ENCODE measurements at places on chromosomes 4 and X.

DNA sequence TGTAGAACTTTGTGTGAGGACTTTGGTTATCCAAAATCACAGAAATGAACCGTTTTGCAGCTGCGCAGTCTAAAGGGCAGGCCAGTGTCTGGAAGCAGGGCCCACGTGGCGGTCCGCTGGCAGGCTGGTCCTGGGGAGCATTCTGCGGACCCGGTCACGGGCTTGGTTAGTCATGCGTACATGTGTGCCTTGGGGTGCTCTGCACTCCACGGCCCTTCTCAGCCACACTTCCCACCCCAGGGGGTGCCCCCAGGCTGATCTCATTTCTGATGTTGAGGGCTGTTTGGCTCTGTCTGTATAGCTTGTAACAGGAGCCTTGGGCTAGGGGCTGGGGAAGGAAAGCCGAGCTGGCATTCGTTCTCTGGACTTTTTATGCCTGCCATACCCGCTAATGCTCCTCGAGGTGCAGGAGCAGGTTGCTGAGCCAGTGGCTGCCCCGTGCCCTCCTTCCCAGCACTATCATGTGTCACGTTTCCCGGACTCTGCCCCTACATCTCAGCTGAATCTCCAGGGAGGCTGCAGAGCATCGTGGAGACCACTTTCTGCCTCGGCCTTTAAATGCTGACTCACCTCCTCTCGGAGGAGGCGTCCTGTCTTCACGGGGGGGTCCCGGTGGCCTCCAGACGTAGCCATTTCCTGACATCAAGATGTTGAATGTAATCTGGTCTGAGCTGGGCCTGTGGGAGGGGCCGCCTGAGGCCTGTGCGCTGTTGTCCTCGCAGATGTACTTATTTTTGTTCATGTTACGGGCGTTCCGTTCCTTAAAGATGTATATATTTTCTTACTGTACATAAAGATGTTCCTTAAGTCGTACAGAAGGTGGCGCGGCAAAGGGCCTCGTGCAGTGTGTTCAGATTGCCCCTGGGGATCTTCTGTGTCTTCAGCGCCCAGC is 11.4 kb upstream of the TADA2B start:
- no peak for DNase-seq

GRCh38 chrX:124501586-124501985 is 155.2 kb downstream of the SH2D1A start:
- DNase-seq = no peak

DNA sequence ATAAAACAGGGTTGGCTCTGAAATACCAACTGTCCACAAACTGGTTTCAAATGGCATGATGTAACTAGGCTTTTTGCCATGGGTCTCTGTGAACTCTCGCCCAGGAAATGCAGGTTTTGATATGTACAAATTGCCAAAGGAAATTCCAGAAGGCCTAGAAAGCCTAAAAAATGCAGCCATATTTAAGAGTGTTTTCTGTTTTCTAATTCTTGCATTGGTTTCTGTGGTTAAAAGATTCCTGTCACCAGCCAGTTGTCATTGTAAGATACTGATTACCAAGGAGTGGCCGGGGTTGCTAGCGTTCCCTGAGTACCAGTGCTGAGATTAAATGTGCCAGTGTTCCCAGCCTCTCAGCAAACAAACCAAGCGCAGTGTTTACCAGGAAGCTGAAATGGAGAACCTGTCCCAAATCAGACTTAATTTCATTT is 53.9 kb upstream of the SORBS2 start:
- no peak for DNase-seq

GRCh38 chrX:17046478-17047097 is 100.1 kb downstream of the REPS2 start:
- no peak for DNase-seq

DNA sequence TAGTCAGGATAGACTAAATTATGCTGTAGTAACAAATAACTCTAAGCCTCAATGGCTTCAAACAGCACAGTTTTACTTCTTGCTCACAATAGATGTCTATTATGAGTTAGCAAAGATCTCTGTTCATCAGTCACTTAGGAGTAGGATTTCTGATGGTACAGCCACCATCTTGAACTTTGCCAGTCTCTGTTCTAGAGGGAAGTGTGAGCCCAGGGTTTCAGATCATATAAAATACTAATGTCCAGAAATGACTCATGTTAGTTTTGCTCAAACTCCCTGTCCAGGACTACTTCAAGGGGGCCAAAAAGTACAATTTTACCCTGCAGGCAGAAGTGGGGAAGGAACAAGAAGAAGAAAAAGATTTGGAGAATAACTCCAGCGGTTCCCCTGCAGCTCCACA is 77.1 kb upstream of the LSM6 start:
- DNase-seq = no peak

- DNase-seq = no peak
These were observed 2054.9 kb downstream of the PCDH7 start for GRCh38 chr4:32775049-32775448.

DNA sequence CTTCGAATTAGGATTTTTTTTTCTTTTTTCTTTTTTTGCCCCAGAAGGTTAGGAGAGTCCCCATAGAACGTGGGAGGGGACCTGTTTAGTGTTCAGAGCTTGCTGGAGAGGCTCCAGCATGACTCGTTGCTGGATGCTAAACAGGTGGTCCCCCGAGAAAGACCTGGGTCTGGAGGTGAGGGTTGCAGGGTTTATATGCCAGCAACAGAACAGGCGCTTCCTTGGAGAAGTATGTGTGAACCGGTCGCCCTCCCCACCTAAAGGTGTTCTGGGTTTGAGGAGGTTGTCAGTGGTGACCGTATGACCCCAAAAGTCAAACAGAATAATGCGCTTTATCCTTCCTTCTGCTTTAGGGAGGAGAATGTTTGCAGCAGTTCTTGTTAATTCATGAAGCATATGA is 52.1 kb upstream of the SHOX start:
- no peak for DNase-seq

DNA sequence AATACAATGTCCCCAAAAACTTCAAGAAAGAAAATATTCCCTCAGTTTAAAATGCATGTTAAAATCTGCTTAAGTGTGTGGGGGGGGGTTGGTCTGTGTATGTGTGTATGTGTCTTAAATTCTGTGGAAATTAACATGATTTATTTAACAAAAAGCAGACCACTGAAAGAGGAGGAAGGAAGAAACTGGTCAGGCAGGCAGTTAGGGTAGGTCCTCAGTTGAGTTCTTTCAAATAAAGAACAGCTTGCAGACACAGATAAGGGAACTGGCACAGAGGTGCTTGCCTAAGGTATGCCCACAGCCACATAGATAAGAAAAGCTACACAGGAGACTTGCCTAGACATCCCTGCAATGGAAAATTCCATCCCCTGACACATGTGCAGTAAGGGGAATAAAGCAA is 28.8 kb upstream of the TFDP3 start:
- no peak for DNase-seq

DNA sequence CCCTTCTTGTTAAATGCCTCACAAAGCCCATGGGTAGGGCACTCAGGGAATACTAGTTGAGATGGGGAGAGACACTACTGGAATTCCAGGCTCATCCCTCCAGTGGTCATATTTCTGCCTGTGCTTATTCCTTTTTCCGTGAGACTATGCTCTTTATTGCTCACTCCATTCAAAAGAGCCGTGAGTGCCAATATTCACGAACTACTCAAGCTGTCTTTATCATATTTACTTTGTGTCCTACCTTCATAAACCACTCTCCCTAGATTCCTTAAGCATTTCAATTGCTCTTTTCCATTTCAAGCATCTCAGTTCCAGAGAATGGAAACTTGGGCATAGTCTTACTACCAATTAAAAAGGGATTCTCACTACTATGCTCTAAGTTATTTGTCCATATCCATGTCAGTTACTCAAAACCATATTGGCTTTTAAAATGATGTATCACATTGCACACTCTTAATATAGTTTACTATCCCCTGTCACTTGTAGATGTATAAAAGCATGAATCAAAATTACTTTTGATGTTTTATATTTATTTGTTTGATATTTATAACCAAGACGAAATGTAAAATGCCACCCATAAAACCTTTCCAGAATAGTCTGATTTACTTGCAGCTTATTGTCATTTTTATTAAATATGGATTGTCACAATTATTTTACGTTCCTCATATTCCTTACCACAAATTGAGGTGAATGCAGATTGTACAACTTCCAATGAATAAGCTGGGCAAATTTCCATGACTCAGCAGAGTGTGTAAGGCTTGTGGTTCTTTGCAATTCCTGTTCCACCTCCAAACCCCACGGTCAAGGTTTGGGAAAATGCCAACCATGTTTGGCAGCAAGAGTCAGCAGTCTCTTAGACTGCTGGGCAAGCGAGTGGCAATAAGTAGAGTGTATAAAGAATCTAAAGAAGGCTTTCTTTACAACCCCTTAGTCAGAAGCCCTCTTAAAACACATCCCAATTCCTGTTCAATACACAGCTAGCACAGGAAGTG is 24.4 kb downstream of the ENOX2 start:
- DNase-seq = no peak
